ENCODE measurements at places on chromosomes 1 and 21. TPM values are rescaled to one million over a fixed set of nuclear protein-coding genes. Genes with fewer than 3 reads are reported as not detected.

FMO5 gene
- 0.62 TPM for total RNA-seq

SPRR5 gene
- total RNA-seq, result not detected

GPR153 gene
- total RNA-seq, result 25.3 TPM

TSPEAR gene
- not detected for total RNA-seq

LMOD1 gene
- 0.47 TPM for total RNA-seq

DIO1 gene
- total RNA-seq, result not detected

NTPCR gene
- 16.4 TPM for total RNA-seq

CASQ1 gene
- 3.4 TPM for total RNA-seq

HLX gene
- total RNA-seq, result 0.31 TPM

MIGA1 gene
- total RNA-seq, result 28.5 TPM

MTHFR gene
- total RNA-seq, result 27.6 TPM

CYP4A22 gene
- not detected for total RNA-seq

RXRG gene
- 0.31 TPM for total RNA-seq

EPHB2 gene
- 34.9 TPM for total RNA-seq

DNALI1 gene
- 3.1 TPM for total RNA-seq

A3GALT2 gene
- total RNA-seq, result not detected

RHD gene
- 0.16 TPM for total RNA-seq

KCNA3 gene
- 34.3 TPM for total RNA-seq

SYTL1 gene
- total RNA-seq, result not detected

GREM2 gene
- 7.0 TPM for total RNA-seq

BLZF1 gene
- 37.3 TPM for total RNA-seq

KRTAP10-12 gene
- total RNA-seq, result not detected

RPE65 gene
- total RNA-seq, result 0.16 TPM

LMX1A gene
- total RNA-seq, result not detected

PLA2G2F gene
- not detected for total RNA-seq

EPHA10 gene
- total RNA-seq, result 10.1 TPM

DNAJC6 gene
- total RNA-seq, result 104 TPM

MAPKAPK2 gene
- total RNA-seq, result 8.1 TPM

SUCO gene
- 108 TPM for total RNA-seq

C1orf141 gene
- not detected for total RNA-seq

SPATA17 gene
- 4.7 TPM for total RNA-seq

MROH7 gene
- total RNA-seq, result 1.4 TPM

FAM177B gene
- not detected for total RNA-seq

FCRL2 gene
- total RNA-seq, result not detected

TSTD1 gene
- 42.6 TPM for total RNA-seq

C8A gene
- not detected for total RNA-seq

LMNA gene
- 18.1 TPM for total RNA-seq

TLCD4 gene
- 20.9 TPM for total RNA-seq

MCL1 gene
- 146 TPM for total RNA-seq

ARHGEF11 gene
- total RNA-seq, result 38.4 TPM

RNF186 gene
- total RNA-seq, result not detected

GJA5 gene
- 1.4 TPM for total RNA-seq

B3GALNT2 gene
- 20.3 TPM for total RNA-seq

GJA9 gene
- total RNA-seq, result not detected

VTCN1 gene
- 0.47 TPM for total RNA-seq

RGS2 gene
- total RNA-seq, result 23.2 TPM

CDC20 gene
- total RNA-seq, result 4.2 TPM

NMNAT2 gene
- total RNA-seq, result 41.5 TPM

FBXO2 gene
- 2.7 TPM for total RNA-seq

ENSA gene
- total RNA-seq, result 105 TPM

DPT gene
- not detected for total RNA-seq

CATSPERE gene
- total RNA-seq, result 2.0 TPM

EXO5 gene
- total RNA-seq, result 19.2 TPM

SPRR4 gene
- not detected for total RNA-seq

LIN28A gene
- not detected for total RNA-seq

BACE2 gene
- total RNA-seq, result 8.6 TPM

KCNT2 gene
- 50.1 TPM for total RNA-seq

SLC45A1 gene
- total RNA-seq, result 6.6 TPM

ZBTB18 gene
- total RNA-seq, result 1,084 TPM
